ENCODE measurements at places on chromosomes 3 and 15.

GRCh38 chr3:52052831-52053306, 3.5 kb downstream of the DUSP7 start:
- peak; percentile 25 for DNase-seq

DNA sequence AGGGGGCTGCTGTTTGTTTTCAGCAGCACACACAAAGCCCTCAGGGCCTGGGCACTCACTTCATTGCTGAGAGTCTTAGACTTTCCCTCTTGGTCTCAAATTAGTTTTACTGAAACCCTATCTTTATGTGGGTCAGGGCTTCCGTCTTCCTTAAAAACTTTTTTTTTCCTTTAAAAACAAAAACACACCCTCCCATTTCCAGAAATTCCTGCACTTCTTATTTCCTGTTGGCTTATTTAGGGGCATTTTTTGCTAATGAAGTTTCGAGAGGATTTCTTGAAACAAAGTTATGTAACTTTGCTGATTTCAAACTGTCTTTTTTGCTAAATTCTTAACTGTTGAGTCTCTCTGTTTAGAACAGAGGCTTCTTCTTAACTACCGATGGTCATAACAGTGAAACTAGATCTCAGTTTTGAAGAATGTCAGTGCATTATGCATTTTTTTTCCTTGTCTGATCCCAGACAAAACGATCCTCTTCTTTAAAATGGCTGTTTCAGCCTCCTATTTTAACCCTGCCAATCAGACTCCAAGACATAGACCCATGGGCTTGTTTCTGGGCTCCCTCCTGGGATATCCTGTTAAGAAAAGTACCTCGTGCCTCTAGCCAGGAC, 23.3 kb downstream of the ANAPC13 start:
- no peak for DNase-seq

GRCh38 chr3:193972832-193973231, 163.1 kb upstream of the HES1 start:
- DNase-seq: no peak

DNA sequence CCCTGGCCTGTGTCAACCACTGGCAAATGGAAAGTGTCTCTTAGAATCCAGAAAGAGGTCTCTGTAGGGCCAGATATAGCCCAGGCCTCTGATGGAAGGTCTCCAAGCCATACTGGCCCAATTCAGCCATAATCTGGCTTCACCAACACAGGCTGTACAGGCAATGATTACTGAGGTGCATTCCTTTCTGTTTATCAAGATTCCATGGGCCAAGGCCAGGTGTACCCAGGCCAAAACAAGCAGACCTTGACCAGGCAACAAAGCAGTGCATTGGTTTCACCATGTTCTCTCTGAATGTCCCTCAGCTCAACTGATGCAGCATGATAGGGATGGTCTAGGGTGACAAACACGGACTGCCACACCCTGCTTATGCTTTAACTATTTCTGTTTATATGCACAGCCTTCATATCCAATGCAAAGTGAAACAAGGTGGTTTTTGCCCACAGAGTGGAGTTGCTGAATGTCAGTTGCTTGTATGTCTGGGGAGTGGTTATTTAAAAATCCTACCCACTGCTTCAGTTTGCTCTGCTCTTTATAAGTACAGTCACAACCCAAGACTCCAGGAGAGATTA, 25.2 kb downstream of the CCNL1 start:
- DNase-seq: no peak

GRCh38 chr15:101675796-101676582, 23.8 kb upstream of the TM2D3 start:
- DNase-seq: no peak

GRCh38 chr3:43692971-43693370, 2.2 kb downstream of the ABHD5 start:
- DNase-seq: no peak

DNA sequence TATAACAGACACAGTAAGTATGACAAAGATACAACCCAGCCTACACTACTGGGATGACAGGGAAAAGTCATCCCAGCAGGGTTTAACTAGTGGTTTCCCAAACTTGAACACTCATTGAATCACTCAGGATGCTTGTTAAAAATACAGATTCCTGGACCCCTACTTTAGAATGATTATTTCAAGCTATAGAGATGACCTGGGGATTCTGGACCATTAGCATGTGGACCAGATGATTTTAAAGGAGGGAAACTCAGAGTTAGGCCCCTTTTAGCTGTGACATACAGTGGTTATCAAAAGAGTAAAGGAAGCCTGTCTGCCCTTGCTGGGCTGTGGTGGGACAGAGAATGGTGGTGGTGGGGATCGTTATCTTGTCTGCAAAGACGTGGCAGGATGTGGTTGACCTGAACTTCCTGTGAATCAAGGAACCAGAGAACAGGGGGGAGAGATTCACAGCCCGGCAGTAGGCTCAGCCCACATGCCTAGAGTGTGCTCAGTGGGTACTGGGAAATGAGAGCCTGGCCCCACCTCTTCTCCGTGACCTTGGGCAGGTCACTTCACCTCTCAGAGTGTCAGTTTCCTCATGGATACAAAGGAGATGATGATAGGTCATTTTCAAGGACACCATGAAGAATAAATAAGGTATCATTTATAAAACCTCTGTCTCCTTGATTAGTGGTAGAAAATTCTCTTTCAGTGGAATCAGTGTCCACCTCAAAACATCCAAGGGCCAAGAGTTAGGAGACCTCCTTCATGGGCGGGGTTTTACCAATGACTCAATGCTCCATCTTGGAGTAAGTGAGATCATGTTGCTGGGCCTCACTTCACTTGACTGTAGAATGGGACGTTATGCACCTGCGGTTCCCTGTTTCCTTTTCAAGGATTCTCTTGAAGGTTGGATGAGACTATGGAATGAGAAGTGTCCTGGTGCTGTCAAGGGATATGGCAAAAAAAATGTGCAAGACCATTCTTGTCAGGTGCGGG, 306.5 kb downstream of the RPLP1 start:
- peak; percentile 96 for DNase-seq

DNA sequence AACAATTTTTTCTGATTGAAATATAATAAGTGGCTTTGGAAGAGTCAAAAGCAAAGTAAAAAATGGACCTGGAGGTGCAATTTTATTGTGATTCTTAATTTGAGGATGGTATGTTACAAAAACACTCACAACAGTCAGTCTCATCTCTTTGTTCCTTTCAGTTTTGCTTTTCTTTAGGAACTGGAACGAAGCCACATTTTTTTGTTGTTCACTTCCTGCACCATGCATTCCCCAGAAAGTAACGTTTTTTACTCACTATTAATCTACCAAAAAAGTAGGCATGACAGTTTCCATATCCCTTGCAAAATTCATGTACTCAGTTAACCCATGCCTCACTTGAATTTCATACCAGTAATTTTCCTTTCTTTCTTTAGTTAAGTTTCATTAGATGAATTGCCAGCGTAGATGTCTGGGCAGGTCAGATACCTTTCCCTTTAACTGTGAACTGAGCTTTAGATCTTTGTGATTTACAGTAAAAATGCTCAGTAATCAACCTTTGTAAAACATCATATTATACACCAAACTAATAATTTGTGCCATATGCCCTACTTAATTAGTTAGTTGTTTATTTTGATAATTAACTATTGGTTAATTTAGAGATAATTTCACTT, 384.3 kb downstream of the ROBO1 start:
- no peak for DNase-seq

DNA sequence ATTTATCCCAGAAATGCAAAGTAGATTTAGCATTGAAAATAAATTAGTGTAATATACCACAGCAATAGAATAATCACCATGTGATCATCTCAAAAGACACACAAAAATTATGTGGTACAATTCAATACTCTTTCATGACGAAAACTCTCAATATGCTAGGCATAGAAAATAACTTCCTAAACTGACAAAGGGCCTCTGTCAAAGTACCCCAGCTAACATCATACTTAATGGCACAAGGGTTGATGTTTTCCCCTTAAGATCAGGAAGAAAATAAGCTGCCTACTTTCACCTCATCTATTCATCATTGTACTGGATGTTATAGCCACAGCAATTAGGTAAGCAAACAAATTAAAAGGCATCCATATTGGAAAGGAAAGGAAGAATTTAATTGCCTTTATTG, 22.7 kb upstream of the NIPA2 start:
- DNase-seq: no peak

DNA sequence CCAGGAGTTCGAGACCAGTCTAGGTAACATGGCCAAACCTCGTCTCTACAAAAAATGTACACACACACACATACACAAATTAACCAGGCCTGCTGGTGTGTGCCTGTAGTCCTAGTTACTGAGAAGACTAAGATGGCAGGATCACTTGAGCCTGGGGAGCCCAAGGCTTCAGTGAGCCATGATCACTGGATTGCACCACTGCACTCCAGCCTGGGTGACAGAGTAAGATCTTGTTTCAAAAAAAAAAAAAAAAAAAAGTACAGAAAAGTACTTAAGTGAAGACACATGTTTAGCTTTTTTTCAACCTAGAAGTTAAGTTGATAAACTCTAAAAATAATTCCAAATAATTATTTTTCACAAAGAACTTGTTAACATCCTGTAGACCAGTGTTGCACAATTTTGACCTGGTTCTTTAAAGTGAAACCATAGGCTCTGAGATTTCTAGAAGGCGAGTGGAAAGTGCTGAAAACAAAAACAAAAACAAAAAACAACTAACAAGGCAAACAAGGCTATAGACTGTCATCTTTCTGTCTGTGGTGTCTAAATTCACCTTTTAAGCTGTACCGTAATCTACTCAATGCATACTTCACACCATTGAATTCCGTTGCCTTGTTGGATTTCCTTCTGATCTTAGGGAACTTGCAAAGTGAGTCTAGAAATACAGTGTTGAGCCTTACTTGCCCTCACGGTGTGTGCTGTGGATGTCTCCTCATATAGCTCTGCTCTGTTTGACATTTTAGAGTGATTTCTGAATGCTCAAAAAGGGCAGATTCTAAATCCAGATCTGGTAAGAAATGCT, 63.5 kb downstream of the CHST2 start:
- no peak for DNase-seq

DNA sequence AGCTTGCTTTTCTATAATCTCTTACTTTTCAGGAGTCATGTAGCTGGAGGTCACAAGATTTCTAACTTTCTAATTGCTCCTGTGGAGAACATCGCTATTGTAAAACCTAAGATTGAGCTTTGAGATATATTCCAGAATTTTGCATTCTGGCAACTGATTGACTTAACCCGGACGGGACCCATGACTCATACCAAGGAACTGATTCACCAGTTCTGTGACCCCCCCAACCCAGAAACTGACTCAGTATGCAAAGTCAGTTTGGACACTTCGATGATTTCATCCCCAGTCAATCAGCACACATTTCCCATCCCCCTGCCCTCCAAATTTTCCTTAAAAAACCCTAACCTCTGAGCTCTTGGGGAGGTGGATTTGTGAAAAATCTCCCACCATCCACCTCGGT, 396.5 kb upstream of the GBE1 start:
- no peak for DNase-seq

GRCh38 chr3:52218937-52219650, 6.4 kb downstream of the TLR9 start:
- DNase-seq: no peak

- no peak for DNase-seq
Observed at GRCh38 chr3:105354429-105354828, 12.3 kb upstream of the ALCAM start.

DNA sequence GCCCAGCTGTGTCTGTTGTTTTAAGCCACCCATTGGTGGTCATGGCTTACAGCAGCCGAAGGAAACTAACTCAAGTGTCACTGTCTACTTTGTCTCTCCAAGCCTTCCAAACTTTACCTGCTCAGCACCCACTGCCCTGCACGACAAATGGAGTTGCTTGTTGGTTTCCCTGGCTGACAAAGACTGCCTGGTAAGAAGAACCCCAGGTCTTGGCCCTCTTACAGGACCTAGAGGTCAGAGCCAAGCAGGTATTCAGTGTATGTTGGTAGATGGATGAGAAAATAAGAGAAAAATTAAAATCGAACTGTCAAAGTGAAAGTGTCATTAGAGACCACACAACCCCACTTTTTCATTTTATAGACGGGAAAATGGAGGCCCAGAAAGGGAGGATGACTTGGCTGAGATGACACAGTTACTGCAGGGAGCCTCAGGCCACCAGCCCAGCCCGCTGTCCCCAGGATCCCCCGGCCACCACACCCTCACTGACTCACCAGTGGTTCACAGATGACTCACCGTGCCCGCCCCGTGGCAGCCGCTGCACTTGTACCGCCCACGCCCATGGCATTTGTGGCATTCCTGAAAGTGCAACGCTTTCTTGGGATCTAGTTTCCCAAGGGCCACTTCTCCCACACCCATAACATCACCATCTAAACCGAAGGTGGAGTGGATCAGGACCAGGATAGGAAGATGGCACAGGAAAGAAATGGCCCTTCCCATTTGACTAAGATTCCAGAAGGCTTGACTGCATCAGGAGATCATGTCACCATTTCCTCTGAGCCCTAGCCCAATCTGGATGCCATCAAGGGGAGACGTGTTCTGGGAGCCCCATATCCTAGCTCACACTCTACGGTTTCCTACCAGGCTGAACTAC, 15.2 kb downstream of the SSUH2 start:
- peak; percentile 4 for DNase-seq

- no peak for DNase-seq
Observed at GRCh38 chr15:36959746-36960145, 140.6 kb downstream of the MEIS2 start.

DNA sequence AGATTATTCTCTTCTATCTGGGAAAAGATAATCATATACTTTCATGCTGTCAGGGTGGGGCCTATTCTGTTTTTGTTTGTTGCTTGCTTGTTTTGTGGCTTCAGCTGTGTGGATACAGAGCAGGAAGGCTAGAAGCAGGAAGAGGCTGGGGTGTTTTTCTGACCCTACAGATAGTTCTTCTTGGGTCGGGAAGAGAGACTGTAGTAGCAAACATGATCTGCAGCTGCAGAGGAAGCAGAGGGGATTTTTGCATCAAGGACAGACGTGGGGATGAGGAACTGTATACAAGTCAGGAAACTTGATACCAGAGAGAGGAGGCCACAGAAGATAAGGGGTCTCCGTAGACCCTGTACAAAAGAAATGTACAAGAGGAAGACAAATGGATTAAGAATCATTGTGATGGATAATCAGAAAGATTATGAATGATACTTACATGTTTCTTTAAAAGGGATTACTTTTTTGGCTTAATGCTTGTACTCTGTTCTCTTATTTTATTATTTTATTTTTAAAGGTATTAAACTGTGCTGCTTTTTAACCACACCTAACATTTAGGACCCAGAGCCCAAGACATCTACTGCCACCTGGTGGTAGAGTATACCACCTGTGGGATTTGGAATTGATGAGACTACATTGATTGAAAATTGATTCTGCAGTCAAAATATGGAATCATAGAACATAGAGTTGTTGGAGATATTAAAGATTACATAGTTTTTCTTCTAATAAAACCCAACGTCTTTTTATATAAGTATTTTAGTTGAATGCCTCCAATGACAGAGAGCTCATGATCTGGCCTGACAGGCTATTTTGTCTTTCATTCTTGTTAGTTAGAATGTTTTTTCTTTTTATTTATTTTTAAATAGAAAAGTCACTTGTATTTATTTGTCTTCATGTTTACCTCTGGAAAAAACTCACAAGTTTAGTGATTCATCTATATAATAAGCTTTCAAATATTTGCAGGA, 87.3 kb upstream of the ROPN1 start:
- no peak for DNase-seq

GRCh38 chr3:143835312-143835711, 13.0 kb downstream of the SLC9A9 start:
- no peak for DNase-seq

GRCh38 chr3:53081318-53081717, 35.4 kb upstream of the SFMBT1 start:
- no peak for DNase-seq

- no peak for DNase-seq
Observed at GRCh38 chr3:112448939-112449338, 50.3 kb downstream of the BTLA start.
